ENCODE measurements at places on chromosomes 16 and 17.

DNA sequence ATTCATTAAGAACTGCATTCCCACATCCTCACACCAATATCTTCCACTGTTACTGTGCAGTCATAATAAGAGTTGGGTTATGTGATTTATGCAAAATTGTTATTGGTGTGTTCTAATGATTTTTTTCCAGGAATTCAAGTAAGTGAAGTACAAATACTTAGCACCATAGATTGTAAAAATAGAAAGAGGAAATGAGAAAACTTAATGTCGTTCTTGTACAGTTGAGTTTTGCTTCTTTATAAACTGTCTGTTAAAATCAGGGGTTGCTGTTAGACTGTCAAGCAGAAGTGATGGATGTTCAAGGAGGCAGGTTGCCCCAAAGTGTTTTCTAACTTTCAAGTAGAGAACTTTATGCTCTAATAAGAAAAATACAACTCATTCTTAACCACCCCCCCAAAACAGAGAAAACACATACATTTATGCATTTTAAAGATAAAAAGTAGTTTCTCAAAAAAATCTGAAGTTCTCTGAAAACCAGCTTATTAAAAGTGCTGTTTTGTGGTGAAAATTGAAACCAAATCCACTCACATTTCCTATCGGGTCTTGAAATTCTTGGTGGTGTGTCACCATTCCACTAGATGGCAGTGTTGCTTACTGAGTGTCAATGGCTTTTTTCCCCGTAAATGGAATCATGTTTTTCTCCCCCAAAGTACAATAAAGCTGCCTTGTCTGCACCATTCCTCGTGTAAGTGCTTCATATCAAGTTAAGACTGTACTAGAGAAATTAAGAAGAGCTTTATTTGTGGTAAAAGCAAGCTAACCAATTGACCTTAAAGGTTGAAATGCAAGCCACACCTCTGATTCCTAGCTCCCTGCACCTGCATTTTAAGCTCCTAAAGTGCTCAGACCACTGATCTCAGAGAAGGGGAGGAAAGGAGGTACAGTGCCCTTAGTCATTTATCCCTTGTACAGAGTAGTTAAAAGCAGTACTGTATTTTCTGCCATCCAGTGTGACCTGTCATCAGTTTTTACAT is 4.7 kb upstream of the IGSF6 start:
- peak; percentile 76 for DNase-seq

DNA sequence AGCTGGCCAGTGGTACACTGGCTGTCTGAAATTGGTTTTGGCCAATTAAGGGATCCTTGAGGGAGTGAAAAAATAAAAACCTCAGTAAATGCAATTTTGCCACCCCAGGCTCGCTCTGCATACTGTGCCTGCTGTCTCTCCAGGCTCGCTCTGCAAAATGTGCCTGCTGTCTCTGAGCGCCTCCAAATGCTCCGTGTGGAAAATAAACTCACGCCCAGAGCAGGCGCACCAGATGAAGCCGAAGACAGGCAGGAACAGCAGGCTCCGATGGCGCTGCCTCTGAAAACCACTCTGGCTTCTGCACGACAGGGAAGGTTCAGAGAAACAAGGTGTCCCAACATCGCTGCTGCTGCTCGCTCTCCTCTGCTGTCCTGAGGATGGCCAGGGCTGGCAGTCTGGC is 29.1 kb downstream of the SNN start:
- DNase-seq: no peak

DNA sequence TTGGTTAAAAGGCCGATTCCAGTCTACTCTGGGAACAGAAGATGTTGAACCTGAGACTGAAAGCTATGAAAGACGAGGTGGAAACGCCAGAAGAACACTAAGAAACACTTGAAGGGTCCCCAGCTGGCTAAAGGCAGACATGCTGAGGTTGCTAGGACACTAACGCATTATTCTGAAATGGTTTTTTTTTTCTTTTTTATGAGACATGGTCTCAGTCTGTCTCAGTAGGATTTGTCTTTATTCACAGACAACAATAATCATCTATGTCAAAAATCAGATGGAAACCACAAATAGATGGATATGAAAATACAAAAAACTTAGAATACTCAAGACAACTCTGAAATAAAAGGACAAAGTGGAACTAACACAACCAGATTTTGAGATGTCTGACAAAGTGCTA is 35.0 kb upstream of the RASD1 start:
- peak; percentile 60 for DNase-seq

DNA sequence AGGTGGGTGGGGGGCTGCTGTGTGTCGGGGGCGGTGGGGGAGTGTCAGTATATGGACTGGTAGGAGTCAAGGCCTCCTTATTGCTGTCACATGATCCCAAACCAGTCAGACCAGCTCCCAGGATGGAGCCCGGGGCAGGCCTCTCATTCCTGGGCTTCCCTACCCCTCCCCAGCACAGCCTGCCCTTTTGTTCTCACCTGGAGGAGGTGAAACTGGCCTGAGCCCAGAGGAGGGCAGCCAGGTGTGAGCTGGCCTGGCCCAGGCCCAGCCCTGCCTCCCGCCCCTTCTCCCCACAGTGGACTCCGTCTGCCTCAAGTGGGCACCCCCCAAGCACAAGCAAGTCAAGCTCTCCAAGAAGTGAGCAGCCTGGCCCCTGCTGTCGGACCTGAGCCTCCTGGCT is 4.6 kb downstream of the PRSS8 start:
- DNase-seq: no peak

DNA sequence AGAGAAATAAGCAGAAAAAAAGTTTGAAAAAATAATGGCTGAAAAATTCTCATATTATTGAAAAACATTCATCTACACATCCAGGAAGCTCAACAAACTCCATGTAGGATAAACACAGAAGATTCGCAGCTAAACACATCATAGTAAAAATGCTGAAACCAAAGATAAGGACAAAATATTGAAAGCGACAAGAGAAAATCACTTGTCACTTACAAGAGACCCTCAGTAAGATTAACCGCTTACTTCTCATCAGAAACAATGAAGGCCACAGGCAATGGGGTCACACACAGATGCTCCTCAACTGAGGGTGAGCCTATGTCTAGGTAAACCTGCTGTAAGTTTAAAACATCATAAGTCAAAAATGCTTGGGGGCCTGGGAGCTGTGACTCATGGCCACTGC is 38.1 kb upstream of the METRNL start:
- DNase-seq: no peak

- DNase-seq: peak; percentile 71
Observed at GRCh38 chr16:85556456-85557082, 56.6 kb upstream of the GSE1 start.

All from eye (tissue), 1 donor.